ENCODE measurements at places on chromosomes 7 and 10.

GRCh38 chr7:129785685-129786514 is 166.9 kb downstream of the UBE2H start:
- DNase-seq = no peak

GRCh38 chr10:47095848-47096612 is 184.8 kb downstream of the PTPN20 start:
- DNase-seq = no peak

GRCh38 chr10:86611386-86611785 is 43.0 kb upstream of the OPN4 start:
- no peak for DNase-seq

GRCh38 chr7:29408841-29409243 is 154.8 kb upstream of the PRR15 start:
- DNase-seq = peak; percentile 90

DNA sequence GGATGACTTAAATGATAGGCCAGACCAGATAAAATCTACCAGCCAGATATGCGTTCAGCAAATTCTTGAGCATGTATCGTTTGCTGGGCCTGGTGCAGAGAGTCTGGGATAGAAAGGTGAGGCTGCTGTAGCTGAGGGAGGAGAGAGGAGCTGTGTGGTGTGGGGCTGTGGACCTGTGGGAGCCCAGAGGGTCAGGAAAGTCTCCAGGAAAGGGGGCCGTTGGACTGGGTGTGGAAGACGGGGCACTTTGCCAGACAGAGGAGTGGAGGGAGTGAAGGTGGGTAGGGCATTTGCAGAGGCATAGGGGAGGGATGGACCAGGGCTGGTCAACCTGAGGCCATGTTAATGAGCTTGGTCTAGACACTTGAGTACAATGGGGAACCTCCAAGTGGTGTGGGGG is 124.7 kb upstream of the UNC5B start:
- DNase-seq = no peak

DNA sequence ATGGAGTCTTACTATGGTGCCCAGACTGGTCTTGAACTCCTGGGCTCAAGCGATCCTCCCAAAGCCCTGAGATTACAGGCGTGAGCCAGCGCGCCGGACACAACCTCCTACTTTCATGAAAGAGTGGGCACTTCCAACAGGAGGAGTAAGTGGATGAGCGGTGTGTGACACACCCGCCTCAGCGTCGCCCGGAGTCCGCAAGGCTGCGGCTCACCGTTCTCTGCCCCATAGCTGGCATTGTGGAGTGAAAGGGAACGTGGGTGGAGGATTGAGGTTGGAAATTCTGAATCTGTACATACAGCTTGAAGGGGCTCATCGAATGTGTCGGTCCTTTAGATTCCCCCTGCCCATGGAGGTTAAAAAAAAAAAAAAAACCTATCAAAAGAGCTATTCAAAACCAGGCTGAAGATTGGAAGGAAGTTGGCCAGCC is 524 bp upstream of the PRXL2A start:
- no peak for DNase-seq

DNA sequence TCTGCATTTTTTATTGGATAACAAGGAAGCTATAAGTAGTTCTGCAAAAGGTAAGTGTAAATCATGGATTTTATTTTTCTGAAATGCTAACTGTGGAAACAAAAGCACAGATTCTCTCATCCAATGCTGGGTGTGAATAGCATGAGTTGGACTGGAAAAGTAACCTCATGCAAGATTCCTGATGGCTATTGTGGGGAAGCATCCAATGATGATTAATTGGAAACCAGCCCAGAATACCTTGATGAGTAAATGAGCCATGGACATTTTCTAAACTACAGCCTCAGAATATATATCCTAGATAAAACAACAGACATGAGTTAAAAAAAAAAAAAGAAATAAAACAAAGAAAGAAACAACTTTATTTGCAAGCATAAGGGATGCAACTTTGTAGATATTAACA is 934.6 kb downstream of the CCSER2 start:
- DNase-seq = no peak

DNA sequence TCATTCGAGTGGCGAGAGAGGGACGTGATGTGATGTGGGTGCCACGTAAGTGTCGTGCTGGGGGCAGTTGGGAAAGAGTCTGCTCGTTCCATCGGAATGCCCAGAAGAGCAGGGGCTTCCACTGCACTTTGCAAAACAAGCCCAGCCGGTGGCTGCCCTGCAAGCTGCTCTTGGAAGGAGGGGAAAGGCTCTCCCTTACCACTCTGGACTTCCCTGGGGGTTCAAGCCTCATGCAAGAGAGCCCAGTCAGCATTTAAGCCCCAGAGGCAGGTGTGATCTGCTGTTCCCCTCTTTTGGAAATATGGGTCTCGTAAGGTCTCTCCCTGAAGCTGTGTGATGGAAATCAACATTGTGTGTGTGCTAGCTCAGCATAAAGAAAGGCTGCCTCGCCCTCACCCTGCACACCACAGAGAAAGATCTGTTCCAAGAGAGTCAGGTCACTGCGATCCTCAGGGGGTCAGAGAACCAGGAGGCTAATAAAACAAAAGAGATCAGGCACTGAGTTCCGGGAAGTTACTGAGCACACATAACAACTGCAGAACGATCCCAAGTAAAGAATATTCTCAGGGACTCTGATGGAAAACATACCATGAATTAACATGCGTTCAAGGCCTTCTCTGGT is 212.5 kb downstream of the ADAM12 start:
- no peak for DNase-seq

- no peak for DNase-seq
Observed at GRCh38 chr10:70978816-70979480, 90.6 kb upstream of the PCBD1 start.

DNA sequence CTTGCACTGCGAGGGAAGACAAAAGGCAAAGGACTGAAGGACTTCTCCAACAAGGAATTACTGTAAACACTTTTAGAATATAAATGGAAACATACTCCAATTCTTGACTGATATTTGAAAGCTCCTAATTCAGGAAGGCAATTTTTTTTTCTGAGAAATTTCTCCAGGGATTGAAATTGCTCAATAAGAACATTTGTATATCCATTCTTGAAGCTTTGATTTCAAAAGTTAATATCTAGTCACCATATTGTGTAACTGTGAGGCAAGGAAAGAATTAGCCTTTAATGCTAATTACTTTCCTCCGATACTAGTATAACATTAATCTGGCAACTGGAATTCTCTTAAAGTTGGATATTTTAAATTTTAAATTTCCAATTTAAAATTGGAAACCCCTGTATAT is 188.4 kb upstream of the COL1A2 start:
- no peak for DNase-seq

GRCh38 chr7:131183611-131184119 is 144.0 kb upstream of the MKLN1 start:
- no peak for DNase-seq

- no peak for DNase-seq
Observed at GRCh38 chr10:117723343-117723742, 180.8 kb downstream of the EMX2 start.

DNA sequence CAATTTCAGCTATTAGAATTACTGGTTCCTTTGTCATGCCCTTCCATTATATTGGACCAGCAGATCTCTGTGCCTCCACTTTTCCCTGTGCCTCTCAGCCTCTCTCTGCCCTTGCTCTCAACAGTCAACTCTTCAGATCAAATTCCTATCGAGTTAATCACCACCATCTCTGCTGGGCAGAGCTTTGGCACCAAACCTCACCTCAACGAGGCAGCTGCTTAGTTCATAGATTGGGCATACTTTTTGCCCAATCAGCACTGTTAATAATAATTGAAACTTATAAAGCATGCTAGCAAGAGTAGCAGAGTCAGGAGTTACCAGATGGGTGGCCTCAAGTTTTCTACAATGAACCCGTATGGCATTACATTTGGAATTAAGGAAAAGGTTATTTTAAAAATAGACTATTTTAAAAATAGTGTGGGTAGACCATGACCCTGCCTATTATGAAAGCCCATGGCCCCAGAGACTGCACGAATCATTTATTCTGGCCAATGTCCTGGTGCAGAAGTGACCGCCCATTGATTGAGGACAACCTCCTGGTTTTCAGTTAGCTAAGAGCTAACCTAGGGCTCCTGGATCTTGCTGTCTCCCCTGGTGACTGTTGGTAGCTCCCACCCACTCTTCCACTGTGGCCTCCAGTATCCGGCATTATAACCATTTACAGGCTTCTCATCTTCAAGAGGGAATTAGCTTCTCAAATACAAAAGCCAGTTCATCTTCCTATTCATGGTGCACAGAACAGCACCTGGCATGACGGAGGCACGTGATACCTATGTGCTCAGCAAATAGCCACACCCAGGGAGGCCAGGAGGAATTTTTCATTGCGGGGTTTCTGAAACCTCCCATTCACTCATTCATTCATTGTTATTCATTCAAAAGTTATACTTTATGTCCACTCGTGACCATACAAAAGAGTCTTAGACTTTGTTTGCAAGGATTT is 265.4 kb downstream of the INHBA start:
- no peak for DNase-seq

GRCh38 chr10:100736144-100736808 is 9.1 kb upstream of the PAX2 start:
- DNase-seq = no peak

GRCh38 chr10:85995791-85996190 is 370.8 kb downstream of the GRID1 start:
- peak; percentile 25 for DNase-seq

DNA sequence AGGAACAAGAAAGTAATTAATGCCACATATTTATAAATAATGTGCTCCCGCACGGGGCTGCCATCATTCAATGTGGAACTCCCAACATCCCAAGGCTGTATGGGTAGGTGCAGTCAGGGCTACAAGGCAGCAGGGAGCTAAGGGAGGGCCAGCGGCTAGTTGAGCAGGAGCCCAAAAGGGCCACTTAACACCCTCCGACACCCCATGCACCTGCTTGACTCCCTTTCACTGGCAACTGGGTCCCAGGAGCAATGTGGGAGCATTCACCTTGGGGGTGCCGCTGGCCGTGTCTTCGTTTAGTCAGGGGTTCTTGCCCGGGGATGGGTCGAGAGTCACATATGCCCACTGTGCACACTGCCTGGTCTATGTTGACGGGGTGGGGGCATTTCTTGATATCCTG is 27.9 kb downstream of the SCART1 start:
- DNase-seq = no peak

GRCh38 chr10:110600487-110601101 is 33.1 kb downstream of the SMC3 start:
- DNase-seq = peak; percentile 34

GRCh38 chr10:71726580-71727104 is 7.1 kb upstream of the C10orf105 start:
- no peak for DNase-seq

GRCh38 chr7:104296900-104297299 is 31.5 kb upstream of the LHFPL3 start:
- no peak for DNase-seq

DNA sequence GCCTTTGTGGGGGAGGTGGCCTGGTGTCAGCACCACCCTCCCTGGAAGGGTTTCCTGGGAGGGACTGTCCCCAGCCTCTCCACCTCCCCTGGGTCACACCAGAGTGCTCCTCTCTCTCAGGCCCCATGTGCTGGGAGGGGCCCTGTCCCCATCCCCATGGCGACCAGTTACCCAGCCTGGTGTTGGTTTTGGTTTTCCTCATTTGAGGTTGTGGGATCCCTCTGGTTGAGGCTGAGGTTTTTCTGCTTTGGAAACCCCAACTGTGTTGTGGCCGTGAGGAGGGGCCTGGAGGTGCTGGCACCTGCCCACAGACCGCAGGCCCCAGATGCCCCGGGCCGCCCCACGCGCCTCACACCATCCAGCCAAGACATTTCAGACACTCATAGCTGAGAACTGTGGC is 106.3 kb downstream of the GRK5 start:
- no peak for DNase-seq

DNA sequence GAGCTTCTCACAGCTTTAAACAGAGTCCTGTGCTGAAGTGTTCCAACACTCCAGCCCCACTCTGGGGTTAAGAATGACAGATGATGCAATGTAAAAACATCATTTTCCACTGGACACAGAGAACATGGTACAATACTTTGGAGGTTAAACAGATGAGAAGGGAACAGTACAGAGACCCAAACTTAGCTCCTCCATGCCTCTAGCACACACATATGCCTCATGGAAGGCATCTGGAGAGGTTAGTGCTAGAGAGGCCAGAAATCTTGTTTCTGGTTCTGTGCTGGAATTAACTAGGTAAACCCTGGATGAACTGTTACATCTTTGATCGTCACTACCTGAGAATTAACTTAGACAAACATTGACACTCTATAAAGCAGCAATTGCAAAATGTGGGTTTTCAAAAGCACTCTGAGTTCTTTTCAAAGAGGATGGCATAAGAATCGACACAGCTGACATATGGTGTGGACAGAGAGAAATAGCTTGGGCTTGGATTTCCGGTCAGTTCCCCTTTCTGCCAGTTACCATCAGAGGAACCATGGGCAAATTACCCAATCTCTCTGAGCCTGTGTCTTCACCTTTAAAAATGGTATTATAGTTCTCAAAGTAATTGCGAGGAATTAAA is 81.9 kb downstream of the KCNMA1 start:
- no peak for DNase-seq
